Esophagus mucosa (tissue), 1 donor: ENCODE measurements at places on chromosomes 1 and 21.

- no peak for ATAC-seq
These were observed 3.8 kb upstream of the B3GALT2 start for GRCh38 chr1:193190096-193190744.

- ATAC-seq, result no peak
These were observed 237.3 kb downstream of the RHOU start for GRCh38 chr1:228972576-228972975.

- ATAC-seq, result no peak
These were observed 50.2 kb downstream of the DENND1B start for GRCh38 chr1:197725044-197725443.

DNA sequence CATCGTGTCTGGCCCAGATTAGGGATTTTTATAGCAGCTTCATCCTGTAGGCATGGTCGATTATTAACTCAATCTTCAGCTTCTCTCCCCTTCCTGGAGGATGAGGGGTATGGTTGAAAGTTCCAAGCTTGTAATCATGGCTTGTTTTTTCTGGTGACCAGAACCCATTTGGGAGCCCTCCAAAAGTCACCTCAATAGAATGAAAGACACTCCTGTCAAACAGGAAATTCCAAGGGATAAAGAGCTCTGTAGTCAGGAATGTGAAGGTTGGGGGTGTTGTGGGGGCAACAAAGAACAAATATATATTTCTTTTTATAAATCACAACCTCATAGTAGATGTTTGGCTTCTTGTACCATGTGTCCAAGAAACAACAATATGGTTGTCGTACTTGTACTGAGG is 212.7 kb upstream of the ESRRG start:
- no peak for ATAC-seq

DNA sequence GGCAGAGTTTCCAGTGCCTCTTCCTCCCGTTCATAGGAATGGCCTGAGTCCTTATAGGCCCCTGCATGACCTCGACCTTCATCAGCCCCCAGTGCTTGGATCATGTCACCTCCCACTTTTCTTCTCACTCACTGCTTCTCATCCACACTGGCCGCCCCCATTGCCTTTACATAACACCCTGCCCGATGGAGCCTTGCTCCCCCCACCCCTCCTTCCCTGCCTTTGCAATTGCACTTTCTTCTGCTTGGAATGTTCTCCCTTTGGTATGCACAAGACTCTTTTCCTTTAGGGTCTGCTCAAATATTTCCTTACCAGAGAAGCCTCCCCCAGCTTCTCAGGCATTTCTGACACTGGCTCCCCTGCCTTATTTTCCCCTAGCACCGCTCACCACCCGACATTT is 125.2 kb upstream of the KCNJ6 start:
- ATAC-seq, result no peak

- ATAC-seq, result no peak
These were observed 14.7 kb upstream of the C1QA start for GRCh38 chr1:22621761-22622160.

GRCh38 chr1:239819096-239819495 is 272.6 kb upstream of the FMN2 start:
- no peak for ATAC-seq

GRCh38 chr1:242690849-242691609 is 166.5 kb upstream of the PLD5 start:
- no peak for ATAC-seq

- ATAC-seq, result no peak
These were observed 1.2 kb downstream of the KDM4A start for GRCh38 chr1:43651188-43651587.
